ENCODE measurements at places on chromosomes 4 and X. TPM values are rescaled to one million over a fixed set of nuclear protein-coding genes. Genes with fewer than 3 reads are reported as not detected.

DNA sequence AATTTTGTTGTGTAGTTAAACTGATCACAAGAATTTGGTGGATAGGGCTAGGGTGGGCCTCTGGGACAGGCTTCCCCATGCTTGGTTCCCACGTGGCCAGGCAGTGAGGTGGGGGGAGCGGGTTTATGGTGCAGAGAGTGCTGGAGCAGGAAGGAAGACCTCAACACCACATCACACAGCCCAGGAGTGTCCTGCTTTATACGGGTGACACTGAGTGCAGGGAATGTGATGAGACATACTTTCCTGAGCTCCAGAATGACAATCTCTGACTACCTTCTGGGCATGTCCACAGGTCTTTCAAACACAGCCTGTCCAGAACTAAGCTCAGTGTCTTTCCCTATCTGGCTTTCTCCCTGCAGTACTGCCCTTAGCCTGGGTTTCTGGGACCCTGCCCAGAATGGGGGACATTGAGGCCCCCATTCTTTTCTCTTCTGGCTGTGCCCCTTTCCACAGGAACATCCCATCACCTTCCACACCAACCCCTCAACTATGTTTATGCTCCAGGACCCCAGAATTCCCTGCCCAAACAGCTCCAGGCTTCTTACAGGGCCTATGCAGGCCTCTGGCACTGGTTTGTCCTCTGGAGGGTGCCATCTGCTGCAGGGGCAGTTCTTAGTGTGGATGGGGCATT, 36.5 kb upstream of the RASL11B start:
- no peak overlapping the region for H3K4me3 ChIP-seq
- H3K27ac ChIP-seq = peak overlapping the region; percentile 95
- H3K27me3 ChIP-seq = no peaks in the 10 kb centered on the region
- no peaks in the 10 kb centered on the region for H3K36me3 ChIP-seq
- peaks cover 38% of the 10 kb centered on the region for H3K4me1 ChIP-seq

DNA sequence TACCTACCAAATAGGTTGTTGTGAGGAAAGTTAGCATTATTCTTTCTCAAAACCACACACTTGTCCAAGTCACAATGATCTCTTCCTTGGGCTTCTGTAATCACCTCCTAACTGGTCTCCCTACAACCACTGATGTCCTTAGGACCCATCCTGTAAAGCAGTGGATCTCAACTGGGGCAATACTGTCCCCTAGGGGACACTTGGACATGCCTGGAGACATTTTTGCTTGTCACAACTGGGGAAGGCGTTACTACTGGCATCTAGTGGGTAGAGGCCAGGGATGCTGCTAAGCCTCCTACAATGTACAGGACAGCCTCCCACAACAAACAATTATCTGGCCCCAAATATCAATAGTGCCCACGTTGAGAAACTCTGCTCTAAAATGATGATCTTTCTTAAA, 118.7 kb upstream of the AP1S2 start:
- H3K36me3 ChIP-seq = no peaks in the 10 kb centered on the region
- H3K4me3 ChIP-seq = no peak overlapping the region
- no peaks in the 10 kb centered on the region for H3K4me1 ChIP-seq
- H3K27me3 ChIP-seq = peaks cover 59% of the 10 kb centered on the region
- H3K27ac ChIP-seq = no peak overlapping the region
- peak; percentile 75 for DNase-seq

DNA sequence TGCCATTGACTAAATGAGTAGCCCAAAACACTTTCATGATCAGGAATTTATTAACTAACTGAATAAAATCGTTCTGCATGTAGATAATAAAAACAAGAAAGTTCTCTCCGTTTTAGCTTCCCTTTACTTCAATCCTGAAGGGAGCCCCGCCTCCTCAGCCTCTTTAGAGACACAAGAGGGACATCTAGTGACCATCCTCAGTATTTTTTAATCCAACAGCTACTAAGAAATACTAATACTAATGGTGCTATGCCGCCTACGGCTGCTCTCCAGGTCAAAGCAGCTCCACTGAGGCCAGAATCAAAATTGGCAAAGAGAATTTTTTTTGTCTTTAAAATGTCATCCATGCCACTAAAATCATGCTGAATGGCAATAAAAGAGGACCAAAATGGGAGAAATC, 3.2 kb upstream of the PCDH19 start:
- no peak overlapping the region for H3K27ac ChIP-seq
- H3K36me3 ChIP-seq = no peaks in the 10 kb centered on the region
- H3K27me3 ChIP-seq = peaks cover 69% of the 10 kb centered on the region
- no peak overlapping the region for H3K4me3 ChIP-seq
- H3K4me1 ChIP-seq = no peaks in the 10 kb centered on the region

DNA sequence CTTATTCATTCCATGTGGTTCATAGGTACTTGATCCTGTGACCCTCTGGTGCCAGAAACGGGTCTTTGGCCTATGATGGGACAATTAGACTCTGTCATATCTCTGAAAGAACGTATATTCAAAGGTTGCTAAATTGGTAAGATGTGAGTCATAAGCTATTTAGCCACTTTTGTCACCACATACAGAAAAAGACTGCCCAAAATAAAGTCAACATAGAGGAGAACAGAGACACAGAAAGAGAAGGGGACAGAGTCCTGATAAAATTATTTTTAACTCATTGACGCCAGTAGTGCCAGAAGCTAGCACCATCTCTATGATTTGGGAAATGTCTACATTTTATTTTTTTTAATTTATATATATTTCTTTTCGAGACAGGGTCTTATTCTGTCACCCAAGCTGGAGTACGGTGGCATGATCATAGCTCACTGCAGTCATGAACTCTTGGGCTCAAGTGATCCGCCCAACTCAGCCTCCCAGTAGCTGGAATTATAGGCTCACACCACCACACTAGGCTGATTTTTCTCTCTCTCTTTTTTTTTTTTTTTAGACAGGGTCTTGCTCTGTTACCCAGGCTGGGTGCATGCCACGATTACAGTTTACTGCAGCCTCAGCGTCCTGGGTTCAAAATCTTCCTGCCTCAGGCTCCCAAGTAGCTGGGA, 92.1 kb upstream of the COX18 start:
- peaks cover 4% of the 10 kb centered on the region for H3K4me1 ChIP-seq
- peaks cover 75% of the 10 kb centered on the region for H3K36me3 ChIP-seq
- no peak for DNase-seq
- no peaks in the 10 kb centered on the region for H3K27me3 ChIP-seq
- H3K4me3 ChIP-seq = no peak overlapping the region
- no peak overlapping the region for H3K27ac ChIP-seq

DNA sequence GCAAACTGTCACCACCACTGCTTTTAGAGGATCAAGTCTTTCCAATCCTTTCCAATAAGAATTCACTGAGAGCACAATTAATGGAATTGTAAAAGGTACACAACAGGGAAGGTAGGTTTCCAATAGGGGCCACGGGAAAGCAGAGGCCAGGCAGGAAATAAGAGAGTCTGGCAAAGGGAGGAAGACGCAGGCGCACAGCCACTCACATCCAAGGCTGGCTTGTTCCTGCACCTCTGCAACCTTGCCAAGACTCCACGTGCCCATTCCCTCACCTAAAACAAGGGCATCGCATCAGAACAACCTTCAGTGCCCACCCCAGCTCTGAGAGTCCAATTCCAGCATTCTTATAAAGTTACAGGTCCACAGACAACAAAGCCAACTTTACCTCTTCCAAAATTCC, 81.2 kb downstream of the AFAP1 start:
- no peak for DNase-seq
- H3K36me3 ChIP-seq = peaks cover 9% of the 10 kb centered on the region
- H3K4me1 ChIP-seq = peaks cover 21% of the 10 kb centered on the region
- H3K4me3 ChIP-seq = no peak overlapping the region

DNA sequence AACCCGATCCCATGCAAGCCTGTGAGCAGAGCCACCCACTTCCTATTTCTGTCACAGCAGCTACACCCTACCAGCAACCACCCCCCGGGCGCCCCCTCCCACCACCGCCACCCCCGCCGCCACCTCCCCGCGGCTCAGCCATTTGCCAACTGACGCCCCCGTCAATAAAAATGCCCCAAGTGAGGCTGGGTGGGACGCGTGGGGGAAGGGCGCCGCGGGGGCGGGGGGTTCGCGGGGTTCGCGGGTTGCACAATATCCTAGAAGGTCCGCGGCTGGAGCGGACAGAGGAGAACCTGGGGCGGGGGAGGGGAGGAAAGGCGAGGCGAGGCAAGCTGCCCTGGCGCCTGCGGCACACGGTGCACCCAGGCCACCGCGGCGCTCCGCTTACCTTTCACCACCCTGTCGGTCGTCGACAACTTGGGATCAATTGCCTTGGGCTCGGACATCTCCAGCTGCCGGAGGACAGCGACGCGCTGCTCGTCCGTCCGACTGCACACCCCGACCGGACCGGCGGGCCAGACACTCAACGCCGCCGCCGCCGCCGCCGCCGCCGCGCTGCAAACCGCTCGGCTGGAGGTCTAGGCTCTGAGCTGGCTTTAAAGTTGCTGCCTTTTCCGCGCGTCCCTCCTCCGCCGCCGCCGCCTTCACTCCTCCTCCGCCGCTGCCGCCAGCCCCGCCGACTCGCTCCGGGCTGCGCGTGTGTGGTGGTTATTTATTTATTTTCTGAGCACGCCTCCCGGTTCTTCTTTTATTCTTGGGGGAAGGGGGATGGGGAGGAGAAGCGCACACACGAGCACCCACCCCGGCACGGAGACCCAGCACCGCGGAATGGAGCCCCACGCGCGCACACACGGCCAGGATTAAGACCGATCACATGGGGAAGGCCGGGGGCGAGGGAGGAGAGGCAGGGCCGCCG, 717 bp downstream of the PPP3CA start:
- H3K27ac ChIP-seq = peak overlapping the region; percentile 96
- no peaks in the 10 kb centered on the region for H3K36me3 ChIP-seq
- peaks cover 37% of the 10 kb centered on the region for H3K4me1 ChIP-seq
- peak; percentile 70 for DNase-seq

GRCh38 chr4:8179074-8179473, 20.0 kb upstream of the SH3TC1 start:
- H3K4me3 ChIP-seq = no peak overlapping the region
- no peak overlapping the region for H3K27ac ChIP-seq
- no peaks in the 10 kb centered on the region for H3K27me3 ChIP-seq
- no peaks in the 10 kb centered on the region for H3K36me3 ChIP-seq
- no peak for DNase-seq

GRCh38 chr4:973431-974397, at the start of gene DGKQ:
Gene DGKQ (minus strand): TSS chr4:973569. CDS start chr4:973482, 87 bp downstream.
- H3K36me3 ChIP-seq = no peaks in the 10 kb centered on the region
- DNase-seq = peak; percentile 83
- H3K4me3 ChIP-seq = peak within 1 kb of the TSS; percentile 66
- no peaks in the 10 kb centered on the region for H3K27me3 ChIP-seq
- H3K4me1 ChIP-seq = peaks cover 5% of the 10 kb centered on the region
- H3K27ac ChIP-seq = no peak within 1 kb of the TSS

GRCh38 chr4:113584407-113585150, 177.0 kb downstream of the CAMK2D start:
- H3K4me3 ChIP-seq = no peak overlapping the region
- no peaks in the 10 kb centered on the region for H3K27me3 ChIP-seq
- H3K27ac ChIP-seq = no peak overlapping the region
- DNase-seq = peak; percentile 59
- H3K36me3 ChIP-seq = peaks cover 1% of the 10 kb centered on the region

- no peak for DNase-seq
- H3K27ac ChIP-seq = no peak overlapping the region
- no peaks in the 10 kb centered on the region for H3K36me3 ChIP-seq
- no peaks in the 10 kb centered on the region for H3K4me1 ChIP-seq
- H3K27me3 ChIP-seq = peaks cover 34% of the 10 kb centered on the region
Measured at GRCh38 chrX:98263135-98263534, 1379.4 kb downstream of the RPA4 start.

DNA sequence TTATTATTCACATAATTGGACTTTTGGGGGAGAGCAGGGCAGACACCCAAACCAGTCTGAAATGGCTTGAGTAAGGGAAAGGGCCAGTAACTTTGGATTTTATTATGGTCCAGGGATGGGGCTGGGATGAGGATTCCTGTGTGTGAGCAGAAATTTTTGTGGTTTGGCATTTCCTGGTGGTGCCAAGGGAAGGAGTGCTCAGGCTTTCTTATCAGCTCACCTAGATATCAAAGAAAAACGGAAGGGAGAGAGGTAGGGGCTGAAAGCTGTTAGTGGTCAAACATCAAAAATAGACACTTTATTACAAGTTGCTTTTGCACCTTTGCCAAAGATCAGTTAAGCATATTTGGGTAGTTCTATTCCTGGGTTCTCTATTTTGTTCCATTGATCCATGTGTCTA, 128.5 kb upstream of the DIPK2B start:
- no peak overlapping the region for H3K27ac ChIP-seq
- H3K36me3 ChIP-seq = no peaks in the 10 kb centered on the region
- DNase-seq = no peak
- H3K27me3 ChIP-seq = peaks cover 34% of the 10 kb centered on the region
- no peak overlapping the region for H3K4me3 ChIP-seq

DNA sequence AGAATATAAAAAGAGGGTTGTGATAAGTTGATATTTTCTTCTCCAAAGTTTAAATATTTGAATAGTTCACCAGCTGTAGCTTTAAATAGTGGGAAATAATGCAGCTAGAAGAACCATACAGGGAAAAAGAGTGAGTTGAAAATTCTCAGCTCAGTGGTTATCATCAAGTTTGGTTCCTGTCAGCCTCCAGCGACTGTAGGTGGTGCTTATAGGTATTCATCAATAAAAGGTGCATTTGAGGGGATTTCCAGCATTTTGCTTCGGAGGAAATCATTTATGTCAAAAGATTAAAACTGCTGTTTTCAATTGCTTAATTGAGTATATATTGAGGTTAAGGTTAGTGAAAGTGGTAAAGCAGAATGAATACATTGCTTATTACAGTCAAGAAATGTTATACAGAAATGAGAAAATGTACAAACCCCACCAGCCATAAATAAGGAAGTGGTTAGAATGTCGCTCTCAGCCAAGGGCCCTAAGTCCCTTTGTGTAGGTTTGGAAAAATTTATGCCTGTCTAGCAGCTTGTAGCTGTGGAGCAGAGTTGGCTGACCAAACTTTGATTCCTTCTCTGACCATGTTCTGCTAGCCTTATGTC, 532.9 kb upstream of the FTHL17 start:
- no peak overlapping the region for H3K27ac ChIP-seq
- H3K4me3 ChIP-seq = no peak overlapping the region
- DNase-seq = no peak
- peaks cover 11% of the 10 kb centered on the region for H3K4me1 ChIP-seq

GRCh38 chr4:153204728-153205648, 745 bp downstream of the TRIM2 start:
- no peak overlapping the region for H3K27ac ChIP-seq
- H3K4me1 ChIP-seq = no peaks in the 10 kb centered on the region
- no peaks in the 10 kb centered on the region for H3K36me3 ChIP-seq
- no peak overlapping the region for H3K4me3 ChIP-seq
- no peak for DNase-seq

GYPE gene
- not detected for total RNA-seq

MSX1 gene
- 3.6 TPM for total RNA-seq

PGRMC1 gene
- 40.8 TPM for total RNA-seq
